H9 (cell line): ENCODE measurements at places on chromosomes 6 and 20.

GRCh38 chr6:167573461-167574215, 248.8 kb downstream of the TTLL2 start:
- H3K36me3 ChIP-seq, result no peaks in the 10 kb centered on the region
- no peak overlapping the region for H3K4me3 ChIP-seq
- H3K27ac ChIP-seq, result no peak overlapping the region
- H3K4me1 ChIP-seq, result no peaks in the 10 kb centered on the region
- no peak for DNase-seq

- no peak overlapping the region for H3K27ac ChIP-seq
- H3K36me3 ChIP-seq, result no peaks in the 10 kb centered on the region
- DNase-seq, result no peak
Observed at GRCh38 chr6:165506657-165507056, 156.4 kb downstream of the PDE10A start.

DNA sequence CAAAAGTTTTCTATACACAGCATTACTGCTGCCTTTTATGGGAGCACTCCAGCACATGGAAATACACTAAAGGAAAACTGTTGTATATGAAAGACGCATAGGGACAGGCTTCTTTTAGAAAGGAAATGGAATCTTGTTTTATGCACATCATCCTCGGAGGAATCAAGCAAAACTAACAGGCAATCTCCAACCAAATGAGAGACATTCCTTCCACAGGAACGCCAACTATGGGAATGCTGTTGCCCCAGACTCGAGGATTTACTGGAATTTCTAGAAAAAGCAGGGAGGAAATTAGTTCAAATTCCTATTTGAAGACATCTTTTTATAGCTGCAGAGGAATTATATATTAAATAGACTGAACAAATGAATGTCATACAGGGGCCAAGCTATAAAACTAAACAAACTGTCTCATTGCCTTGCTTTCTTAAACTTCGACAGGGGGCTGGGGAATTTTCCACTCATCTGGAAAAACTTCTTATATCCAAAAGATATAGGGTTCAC, 52.2 kb downstream of the LYRM4 start:
- no peak overlapping the region for H3K4me3 ChIP-seq
- no peak overlapping the region for H3K27ac ChIP-seq
- peaks cover 2% of the 10 kb centered on the region; the same call in 1 of the 2 replicates for H3K4me1 ChIP-seq

DNA sequence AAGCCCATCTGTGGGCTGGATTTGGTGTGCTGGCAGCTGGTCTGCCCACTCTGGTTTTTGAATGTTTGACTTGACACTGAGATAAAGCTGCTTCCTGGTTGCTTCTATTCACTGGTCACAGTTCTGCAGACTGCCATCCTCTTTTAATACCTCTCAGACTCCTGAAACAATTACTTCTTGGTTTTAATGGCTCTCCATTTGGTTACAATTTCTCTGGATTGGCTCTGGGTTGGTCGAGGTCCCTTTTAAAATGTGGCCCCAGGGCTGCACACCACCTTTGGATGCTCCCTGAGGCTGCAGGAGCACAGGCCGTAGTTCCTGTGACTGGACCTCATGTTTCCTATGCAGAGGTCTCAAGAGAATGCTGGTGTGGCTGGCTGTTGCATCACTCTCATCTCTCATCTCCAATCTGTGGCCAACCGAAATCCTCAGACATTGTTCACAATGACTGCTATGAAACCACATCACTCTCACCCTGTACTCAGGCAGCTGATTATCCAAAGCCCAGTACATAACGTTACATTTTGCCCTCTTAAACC, 98.5 kb downstream of the INSM1 start:
- no peak for DNase-seq
- peaks cover 16% of the 10 kb centered on the region for H3K4me1 ChIP-seq
- H3K27ac ChIP-seq, result no peak overlapping the region
- H3K27me3 ChIP-seq, result no peaks in the 10 kb centered on the region
- no peaks in the 10 kb centered on the region for H3K36me3 ChIP-seq

- DNase-seq, result peak; percentile 87
- H3K4me3 ChIP-seq, result peak overlapping the region; percentile 87
- no peaks in the 10 kb centered on the region for H3K36me3 ChIP-seq
- no peak overlapping the region for H3K27ac ChIP-seq
Observed at GRCh38 chr6:44072959-44073611, 54.2 kb downstream of the MRPL14 start.

DNA sequence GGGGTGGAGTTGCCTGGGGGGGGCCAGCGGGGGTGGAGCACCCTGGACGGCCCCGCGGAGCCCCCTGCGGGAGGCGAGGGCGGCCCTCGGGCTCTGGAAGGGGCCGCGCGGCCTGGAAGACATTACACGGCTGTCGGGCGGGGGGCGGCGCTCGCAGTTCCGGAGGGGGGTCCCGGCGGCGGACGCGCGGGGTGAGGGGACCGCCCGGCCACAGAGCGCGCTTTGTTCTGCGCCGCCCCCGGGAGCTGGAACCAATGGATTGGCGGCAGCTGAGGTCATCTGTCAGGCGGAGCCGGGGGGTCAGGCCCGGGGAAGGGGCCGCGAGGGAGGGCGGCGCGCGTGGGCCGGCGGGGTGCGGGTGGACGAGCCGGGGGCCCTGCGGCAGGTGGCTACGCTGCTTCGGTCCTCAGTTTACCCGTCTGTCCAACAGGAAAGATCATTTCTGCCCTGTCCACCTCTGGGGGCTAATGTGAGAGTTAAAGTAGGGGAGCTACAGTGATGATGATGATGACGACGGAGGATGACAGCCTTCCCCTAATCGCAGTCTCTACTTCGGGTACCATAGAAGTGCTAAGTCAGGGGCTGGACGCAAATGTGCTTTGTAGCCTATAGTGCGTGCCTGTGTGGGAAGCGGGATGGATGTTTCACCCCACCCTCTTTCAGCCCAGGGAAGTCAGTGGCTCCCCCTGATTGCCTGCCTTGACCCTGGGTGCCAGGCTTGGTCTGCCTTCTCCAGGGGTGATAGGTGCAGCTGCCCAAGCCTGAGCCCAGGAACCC, 10.4 kb downstream of the SRXN1 start:
- no peak overlapping the region for H3K4me3 ChIP-seq
- no peaks in the 10 kb centered on the region; the same call in 1 of the 2 replicates for H3K4me1 ChIP-seq
- H3K27me3 ChIP-seq, result no peaks in the 10 kb centered on the region
- peaks cover 6% of the 10 kb centered on the region for H3K36me3 ChIP-seq

GRCh38 chr6:37019065-37019450, 13.6 kb downstream of the FGD2 start:
- H3K4me3 ChIP-seq, result no peak overlapping the region
- no peak overlapping the region for H3K27ac ChIP-seq
- no peak for DNase-seq
- H3K4me1 ChIP-seq, result peaks cover 3% of the 10 kb centered on the region; the same call in 1 of the 2 replicates
- no peaks in the 10 kb centered on the region for H3K27me3 ChIP-seq
- no peaks in the 10 kb centered on the region for H3K36me3 ChIP-seq

- no peaks in the 10 kb centered on the region for H3K4me1 ChIP-seq
- no peaks in the 10 kb centered on the region; the same call in 2 of the 3 replicates for H3K36me3 ChIP-seq
- no peak overlapping the region for H3K27ac ChIP-seq
- no peak for DNase-seq
- no peak overlapping the region for H3K4me3 ChIP-seq
Observed at GRCh38 chr20:42887281-42887680, 302.4 kb downstream of the PTPRT start.

- no peaks in the 10 kb centered on the region for H3K36me3 ChIP-seq
Observed at GRCh38 chr20:37901240-37901639, 1.7 kb upstream of the VSTM2L start.

- DNase-seq, result no peak
- no peak overlapping the region for H3K4me3 ChIP-seq
- H3K27me3 ChIP-seq, result no peaks in the 10 kb centered on the region
- H3K36me3 ChIP-seq, result no peaks in the 10 kb centered on the region
- no peaks in the 10 kb centered on the region for H3K4me1 ChIP-seq
Observed at GRCh38 chr6:89449193-89449592, 16.2 kb downstream of the ANKRD6 start.

GRCh38 chr6:111602481-111603011, 3.1 kb downstream of the TRAF3IP2 start:
- no peaks in the 10 kb centered on the region for H3K27me3 ChIP-seq
- no peak overlapping the region for H3K4me3 ChIP-seq
- H3K27ac ChIP-seq, result no peak overlapping the region
- H3K36me3 ChIP-seq, result no peaks in the 10 kb centered on the region
- H3K4me1 ChIP-seq, result peaks cover 4% of the 10 kb centered on the region; the same call in 1 of the 2 replicates
- DNase-seq, result no peak

GRCh38 chr20:44091026-44091425, 96.0 kb downstream of the JPH2 start:
- no peaks in the 10 kb centered on the region for H3K36me3 ChIP-seq
- H3K27ac ChIP-seq, result no peak overlapping the region
- no peaks in the 10 kb centered on the region for H3K27me3 ChIP-seq
- 0 out of 2 replicates have a peak, but pooled peaks cover 2% of the 10 kb centered on the region for H3K4me1 ChIP-seq
- DNase-seq, result peak; percentile 35

GRCh38 chr20:50582092-50582491, 71.9 kb downstream of the PTPN1 start:
- DNase-seq, result no peak
- no peak overlapping the region for H3K27ac ChIP-seq
- peaks cover 21% of the 10 kb centered on the region; the same call in 2 of the 3 replicates for H3K36me3 ChIP-seq

GRCh38 chr6:99490608-99491007, 24.6 kb downstream of the USP45 start:
- H3K4me1 ChIP-seq, result no peaks in the 10 kb centered on the region
- no peak for DNase-seq
- H3K27me3 ChIP-seq, result no peaks in the 10 kb centered on the region
- peaks cover 29% of the 10 kb centered on the region for H3K36me3 ChIP-seq

GRCh38 chr20:39716796-39717341, 754.7 kb downstream of the DHX35 start:
- H3K27me3 ChIP-seq, result no peaks in the 10 kb centered on the region
- H3K36me3 ChIP-seq, result no peaks in the 10 kb centered on the region
- H3K27ac ChIP-seq, result no peak overlapping the region
- DNase-seq, result no peak

GRCh38 chr6:105839266-105839665, 246.9 kb upstream of the PRDM1 start:
- no peaks in the 10 kb centered on the region for H3K4me1 ChIP-seq
- DNase-seq, result no peak
- H3K4me3 ChIP-seq, result no peak overlapping the region
- no peak overlapping the region for H3K27ac ChIP-seq
- H3K36me3 ChIP-seq, result no peaks in the 10 kb centered on the region

DNA sequence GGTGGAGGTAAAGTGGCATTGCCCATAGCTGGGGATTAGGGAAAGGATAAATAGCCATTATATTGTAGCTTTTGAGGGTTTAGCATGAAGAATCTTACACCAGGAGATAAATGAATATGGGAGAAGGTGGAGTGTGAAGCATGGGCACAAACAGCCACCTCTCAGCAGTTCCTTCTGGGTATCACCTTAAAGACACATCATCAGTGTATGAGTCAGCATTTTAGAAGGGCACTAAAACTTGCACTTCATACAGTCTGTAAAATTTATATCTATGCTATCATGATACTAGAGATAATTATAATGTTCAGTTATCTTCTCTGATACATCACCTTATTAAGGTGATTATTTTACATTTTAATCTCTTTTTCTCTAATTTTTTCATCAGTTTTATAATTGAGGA, 25.3 kb downstream of the SLC35A1 start:
- H3K36me3 ChIP-seq, result no peaks in the 10 kb centered on the region
- no peak overlapping the region for H3K4me3 ChIP-seq
- H3K27me3 ChIP-seq, result no peaks in the 10 kb centered on the region
- DNase-seq, result no peak
- H3K27ac ChIP-seq, result no peak overlapping the region
- H3K4me1 ChIP-seq, result no peaks in the 10 kb centered on the region

DNA sequence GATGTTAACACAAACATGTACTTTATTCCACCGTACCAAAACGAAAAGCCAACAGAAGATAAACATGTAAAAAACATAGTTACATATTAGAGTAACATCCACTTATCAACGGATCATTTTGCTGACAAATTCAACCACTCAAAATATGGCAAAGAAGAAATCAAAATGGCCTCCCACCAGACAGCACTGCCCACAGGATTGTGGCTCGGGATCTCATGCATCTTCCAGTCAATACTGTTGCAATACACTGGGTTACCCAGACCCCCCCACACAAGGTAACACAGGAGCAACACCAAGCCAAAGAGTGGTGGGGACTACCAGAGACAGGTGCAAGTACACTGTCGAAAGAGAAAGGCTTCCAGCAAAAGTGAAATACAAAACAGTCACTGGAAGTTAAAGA, 57.9 kb upstream of the NHSL1 start:
- no peaks in the 10 kb centered on the region for H3K27me3 ChIP-seq
- H3K4me3 ChIP-seq, result no peak overlapping the region
- H3K36me3 ChIP-seq, result no peaks in the 10 kb centered on the region
- no peak for DNase-seq
- H3K27ac ChIP-seq, result no peak overlapping the region

DNA sequence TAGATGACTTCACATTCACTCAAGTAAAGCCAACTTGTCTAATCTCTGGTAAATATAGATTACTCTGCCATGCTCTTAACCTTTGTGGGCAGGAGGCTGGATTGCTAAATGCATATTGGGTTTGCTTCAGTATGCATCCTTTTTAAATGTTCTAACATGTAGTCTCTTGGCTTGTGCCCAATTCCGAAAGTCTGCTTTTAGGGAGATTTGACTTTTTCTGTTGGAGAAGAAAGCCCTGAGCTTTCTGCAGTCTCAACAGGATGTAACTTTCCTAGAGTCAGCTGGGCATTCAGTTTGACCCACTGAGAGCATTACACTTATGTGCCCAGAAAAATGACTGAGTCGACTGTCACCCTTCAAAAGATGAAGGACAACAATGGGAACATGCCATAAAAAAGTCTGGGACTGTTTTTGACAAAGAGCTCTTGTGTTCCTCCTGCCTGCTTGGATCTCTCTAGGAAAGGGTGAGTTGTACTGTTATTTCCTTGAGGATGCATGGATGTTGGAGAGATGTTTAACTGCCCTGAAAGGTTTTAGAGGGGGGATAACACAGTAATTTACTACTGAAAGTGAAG, 299.4 kb downstream of the ZFAND3 start:
- no peak overlapping the region for H3K27ac ChIP-seq
- no peak for DNase-seq
- 0 out of 2 replicates have a peak, but pooled peaks cover 2% of the 10 kb centered on the region for H3K4me1 ChIP-seq
- no peaks in the 10 kb centered on the region for H3K27me3 ChIP-seq
- no peak overlapping the region for H3K4me3 ChIP-seq

DNA sequence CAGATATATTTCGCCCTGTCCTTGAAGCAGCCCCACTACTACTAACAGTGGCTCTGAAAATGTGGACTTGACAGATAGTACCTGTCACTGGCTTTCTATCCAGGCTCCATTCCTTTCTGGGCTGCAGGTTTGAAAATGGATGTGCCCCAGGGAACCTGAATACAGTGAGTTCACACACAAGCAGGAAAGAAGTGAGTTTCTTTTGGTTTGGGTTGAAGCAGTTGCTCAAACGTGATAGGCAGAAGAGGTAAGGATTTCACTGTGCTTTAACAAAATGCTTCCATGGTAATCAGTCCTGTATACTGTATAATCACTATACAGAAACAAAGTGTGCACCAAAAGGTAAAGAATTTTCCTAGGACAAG, 382.9 kb downstream of the PRKN start:
- H3K36me3 ChIP-seq, result no peaks in the 10 kb centered on the region
- no peak for DNase-seq
- no peak overlapping the region for H3K27ac ChIP-seq
- H3K4me3 ChIP-seq, result no peak overlapping the region
- H3K4me1 ChIP-seq, result peaks cover 4% of the 10 kb centered on the region; the same call in 1 of the 2 replicates

DNA sequence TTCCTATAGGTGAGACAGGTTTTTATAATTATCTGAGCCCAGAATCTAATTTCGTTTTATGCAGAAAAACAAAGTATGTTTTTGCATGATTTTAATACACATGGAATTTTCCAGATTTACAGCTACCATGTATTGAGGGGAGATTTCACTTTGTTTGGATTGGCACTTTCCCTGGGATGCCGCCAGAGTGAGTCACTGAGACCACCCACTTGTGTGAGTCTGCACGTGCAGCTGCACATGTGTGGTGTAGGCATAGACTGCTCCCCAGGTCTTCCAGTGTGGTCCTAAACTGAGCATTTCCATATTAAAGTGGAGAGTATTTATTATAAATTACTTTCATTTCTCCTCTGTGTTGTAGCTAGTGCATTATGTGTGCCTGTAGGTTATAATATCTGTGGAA, 186.8 kb downstream of the UBE3D start:
- H3K4me3 ChIP-seq, result no peak overlapping the region
- H3K36me3 ChIP-seq, result no peaks in the 10 kb centered on the region
- DNase-seq, result no peak
